ENCODE measurements at places on chromosomes 13 and 19.

- no peak for DNase-seq
Observed at GRCh38 chr19:54137699-54138488, at the start of gene CNOT3. CNOT3 (plus strand) TSS chr19:54137762; CDS start chr19:54142979, 5,217 bp downstream.

DNA sequence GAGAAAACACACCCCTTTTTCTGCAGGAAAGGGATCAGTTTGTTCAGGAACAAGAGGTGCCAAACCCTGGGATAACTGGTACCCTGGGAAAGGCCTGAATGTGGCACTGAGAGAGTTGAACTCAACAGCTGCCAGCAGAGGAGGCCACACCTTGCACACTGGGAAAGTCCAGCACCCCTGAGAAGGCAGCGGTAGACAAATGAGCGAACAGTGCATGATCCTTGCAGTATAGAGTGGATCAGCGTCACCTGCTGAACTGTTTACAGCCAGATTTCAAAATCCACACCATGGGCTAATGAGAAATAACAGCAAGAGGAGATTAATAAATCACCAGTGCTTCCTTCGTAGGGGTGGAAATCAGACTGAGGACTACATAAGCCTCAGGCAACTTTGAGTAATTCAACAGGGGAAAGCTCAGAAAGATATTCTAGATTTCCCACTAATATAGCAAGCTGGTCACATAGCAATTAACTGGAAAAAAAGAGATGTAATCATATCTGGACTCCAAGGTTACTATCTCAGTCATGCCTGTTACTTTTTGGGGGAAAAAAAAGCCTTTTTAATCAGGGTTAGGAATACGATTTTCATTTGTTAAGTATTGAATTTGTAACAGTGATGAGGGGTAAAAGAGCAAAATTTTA, 52.0 kb downstream of the DCT start:
- DNase-seq = no peak

DNA sequence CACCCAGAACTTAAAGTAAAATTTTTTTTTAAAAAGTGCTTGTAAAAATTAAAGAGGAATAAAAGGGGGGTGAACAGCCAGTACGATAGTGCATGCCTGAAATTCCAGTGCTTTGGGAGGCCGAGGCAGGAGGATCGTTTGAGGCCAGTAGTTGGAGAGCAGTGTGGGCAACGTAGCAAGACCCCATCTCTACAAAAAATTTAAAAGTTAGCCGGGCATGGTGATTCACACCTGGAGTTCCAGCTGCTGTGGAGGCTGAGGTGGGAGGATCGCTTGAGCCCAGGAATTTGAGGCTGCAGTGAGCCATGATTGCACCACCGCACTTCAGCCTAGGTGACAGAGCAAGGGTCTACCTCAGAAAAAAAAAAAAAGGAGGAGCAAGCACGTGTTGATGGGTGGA, 7.8 kb downstream of the ADAMTSL5 start:
- no peak for DNase-seq

DNA sequence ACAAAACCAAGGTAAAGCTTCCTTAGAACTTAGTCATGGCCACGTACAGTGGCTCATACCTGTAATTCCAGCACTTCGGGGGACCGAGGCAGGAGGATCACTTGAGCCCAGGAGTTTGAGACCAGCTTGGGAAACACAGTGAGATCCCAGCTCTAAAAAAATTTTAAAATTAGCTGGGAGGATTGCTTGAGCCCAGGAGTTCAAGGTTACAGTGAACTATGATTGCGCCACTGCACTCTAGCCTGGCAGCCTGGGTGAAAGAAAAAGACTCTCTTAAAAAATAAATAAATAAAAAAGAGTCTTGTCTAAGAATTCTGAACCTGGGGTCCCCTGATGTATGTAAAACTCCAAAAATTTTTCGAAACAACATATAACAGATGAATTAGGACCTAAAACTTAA, 34.9 kb downstream of the N4BP2L2 start:
- no peak for DNase-seq

DNA sequence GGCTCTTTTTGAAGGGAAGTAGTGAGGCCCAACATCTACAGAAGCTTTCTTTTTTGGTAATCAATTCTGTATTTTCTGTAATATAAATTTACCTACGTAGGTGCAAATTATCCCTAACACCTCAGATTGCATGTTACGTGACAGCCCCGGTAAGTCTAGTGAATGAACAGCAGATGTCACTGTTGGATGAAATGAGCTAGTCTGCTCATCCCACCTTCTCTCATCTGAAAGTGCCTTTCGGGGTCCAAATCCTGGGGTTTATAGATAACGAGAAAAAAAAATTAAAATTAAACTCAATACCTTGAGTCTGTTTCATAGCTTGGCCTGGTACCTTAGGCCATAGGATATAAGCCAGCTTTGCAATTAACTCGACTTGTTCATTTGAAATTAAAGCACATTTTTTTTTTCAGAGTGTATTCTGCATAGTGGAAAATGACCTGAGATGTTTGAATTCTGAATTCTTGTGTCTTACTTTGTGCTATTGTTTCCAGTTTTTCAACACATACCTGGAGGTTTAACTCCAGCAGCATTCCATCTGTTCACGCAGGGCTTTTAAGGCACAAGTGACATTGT, 548.2 kb downstream of the GPC5 start:
- no peak for DNase-seq

GRCh38 chr19:11227195-11227886, 12.1 kb upstream of the ANGPTL8 start:
- DNase-seq = no peak

GRCh38 chr19:55468054-55468393, 3.5 kb upstream of the C19orf85 start:
- DNase-seq = no peak

DNA sequence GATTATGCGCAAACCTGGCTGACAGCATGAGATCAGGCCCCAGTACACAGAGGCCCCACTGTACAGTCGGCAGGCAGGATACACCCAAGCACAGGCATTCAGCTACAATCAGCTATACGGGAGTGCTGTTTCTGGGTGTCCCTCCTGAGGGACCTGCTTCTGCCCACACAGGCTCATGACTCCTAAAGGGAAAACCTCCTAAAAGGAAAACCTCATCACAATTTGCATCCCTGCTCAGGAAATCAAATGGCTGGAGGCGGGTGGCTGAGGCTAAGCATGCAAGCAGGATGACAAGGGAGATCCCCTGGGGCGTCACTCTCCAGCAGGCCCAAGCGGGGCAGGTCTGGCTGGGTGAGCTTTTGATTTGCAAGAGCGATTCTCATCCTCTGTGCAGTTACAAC, 99.8 kb downstream of the CRYL1 start:
- DNase-seq = no peak

GRCh38 chr19:57675881-57676280, 5.9 kb upstream of the ZNF551 start:
- no peak for DNase-seq

DNA sequence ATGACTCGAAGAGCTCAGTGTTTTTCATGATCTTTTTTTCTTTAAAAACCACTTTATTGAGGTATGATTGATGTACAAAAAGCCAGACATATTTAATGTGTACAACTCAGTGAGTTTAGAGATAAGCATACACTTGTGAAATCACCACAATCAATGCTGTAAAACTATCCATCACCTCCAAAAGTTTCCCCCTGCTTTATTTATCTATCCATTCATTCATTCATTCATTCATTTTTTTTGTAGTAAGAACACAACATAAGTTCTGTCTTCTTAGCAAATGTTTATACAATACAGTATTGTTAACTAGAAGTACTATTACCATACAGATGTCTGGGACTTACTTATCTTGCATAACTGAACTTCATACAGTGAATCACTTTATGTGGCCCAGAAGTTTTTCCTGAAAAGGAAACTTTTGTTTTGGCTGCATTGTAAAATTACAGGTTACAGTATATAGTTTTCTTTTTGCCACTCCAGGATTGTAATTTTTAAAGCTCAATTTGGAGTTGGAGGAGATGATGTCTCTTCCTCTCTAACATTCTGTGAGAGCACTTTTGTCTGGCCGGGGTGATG, 6.7 kb downstream of the RAP2A start:
- no peak for DNase-seq

DNA sequence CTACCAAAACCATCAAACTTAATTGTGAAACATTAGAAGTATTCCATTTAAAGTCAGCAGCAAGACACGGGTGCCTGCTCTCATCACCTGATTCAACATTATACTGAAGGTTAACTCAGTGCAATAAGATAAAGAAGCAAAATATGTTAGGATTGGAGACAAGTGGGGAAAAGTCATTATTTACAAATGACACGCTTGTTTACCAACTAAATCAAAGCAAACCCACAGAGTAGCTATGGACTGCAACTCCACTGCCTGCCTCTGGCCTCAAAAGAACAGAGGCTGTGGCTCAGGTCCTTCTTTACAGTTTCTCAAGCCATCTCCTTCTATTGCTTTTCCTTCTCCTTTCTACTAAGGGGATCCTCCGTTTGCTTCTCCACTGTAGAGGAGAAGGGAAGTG, 21.0 kb upstream of the ATP12A start:
- DNase-seq = no peak

DNA sequence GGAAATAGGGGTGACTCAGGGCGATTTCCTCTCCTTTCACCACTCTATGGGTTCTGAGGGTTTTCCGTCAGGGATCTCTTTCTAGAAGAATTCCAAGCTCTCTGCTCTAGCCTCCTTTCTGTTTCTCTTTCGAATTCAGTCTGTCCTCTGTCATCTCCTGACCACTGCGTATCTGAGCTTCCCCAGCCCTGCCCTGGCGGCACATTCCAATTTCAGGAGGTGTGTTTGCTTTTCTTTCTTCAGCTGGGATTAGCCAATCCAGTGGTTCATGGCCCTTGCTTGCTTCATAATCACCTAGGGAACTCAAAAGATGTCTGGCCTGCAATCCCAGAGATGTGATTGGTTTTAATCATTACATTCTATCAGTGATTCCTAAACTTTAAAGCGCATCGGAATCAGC, 9.4 kb downstream of the IFNL2 start:
- DNase-seq = no peak

DNA sequence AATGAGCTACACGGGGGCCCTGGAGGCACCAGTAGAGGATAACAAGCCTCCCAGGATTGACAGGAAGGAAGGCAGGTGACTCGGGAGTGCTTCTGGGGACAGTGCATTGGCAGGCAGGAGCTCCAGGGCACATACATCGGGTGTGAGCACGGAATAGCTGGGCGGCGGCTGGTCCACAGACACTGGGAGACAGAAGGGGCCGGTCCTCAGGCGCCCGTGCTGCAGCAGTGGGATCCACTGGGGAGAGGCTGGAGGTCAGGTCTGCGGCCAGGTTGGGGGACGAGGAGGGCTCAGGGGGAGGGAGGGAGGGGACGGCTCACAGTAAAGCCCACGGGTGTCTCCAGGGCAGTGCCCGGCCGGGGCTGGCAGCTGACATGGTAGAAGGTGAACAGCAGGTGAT, 2.1 kb upstream of the ANGPTL8 start:
- no peak for DNase-seq

DNA sequence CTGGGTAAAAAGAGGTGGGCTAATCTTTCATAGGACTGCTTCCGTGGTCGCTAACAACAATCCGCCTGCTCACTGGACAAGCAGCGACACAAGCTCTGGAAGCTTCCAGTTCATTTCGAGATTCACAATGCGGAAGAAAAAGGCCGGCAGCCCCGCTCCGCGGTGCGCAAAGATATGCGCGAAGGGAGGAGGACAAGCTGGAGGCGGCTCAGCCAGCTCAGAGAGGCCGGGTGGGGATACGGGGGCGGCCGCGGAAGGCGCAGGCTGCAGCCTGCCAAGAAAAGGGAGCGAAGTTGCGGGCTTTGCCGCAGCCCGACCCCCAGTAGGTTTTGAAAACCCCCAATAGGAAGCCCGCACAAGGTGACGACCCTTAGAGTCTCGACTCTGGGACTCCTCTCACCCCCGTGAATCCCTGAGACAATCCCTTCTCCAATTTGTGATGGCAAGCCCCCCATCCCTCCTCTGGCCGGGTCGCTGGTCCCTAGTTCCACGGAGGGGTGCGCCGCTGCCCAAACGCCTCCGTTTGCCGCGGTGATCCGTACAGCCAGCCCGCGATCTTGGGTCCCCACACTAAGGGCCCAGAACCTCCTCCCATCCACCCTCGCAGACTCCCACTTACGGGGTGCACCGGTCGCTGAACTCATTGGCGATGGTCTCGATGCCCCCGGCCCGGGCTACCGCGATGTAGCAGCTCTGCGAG, 697 bp downstream of the HSPH1 start:
- peak; percentile 21 for DNase-seq

- no peak for DNase-seq
Observed at GRCh38 chr13:82739881-82740280, 1142.4 kb downstream of the SLITRK1 start.

DNA sequence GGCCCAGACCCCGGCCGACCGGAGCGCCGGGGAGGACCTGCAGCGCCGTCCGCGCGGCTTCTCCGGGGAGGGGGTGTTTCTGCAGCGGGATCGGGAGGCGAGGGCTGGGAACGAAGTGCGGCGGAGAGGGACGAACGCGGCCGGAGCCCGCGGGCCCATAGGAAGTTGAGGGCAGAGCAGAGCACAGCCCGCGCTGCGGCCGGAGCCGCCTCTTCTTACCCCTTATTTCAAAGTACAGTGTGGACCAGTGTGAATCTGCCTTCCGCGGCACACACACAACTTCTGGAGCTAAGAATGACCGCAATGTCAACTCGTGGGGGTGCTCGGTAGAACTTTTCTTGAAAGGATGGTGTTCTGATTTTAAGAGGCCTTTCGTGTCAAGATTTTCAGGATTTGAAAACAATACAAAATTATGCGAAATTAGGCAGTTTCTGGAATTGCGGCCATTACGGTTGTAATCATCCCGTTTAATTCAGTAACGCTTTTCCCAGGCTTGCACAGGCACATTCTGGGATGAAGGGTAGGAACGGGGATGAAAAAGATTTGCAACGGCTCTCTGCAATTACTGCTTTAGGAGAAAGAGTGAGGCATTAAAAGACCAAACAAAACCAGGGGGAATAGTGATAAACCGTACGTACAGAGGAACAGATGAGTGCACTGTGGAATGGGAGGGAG, 821 bp downstream of the TDRD3 start:
- peak; percentile 8 for DNase-seq

- DNase-seq = no peak
Observed at GRCh38 chr13:92781965-92782690, 444.5 kb upstream of the GPC6 start.

GRCh38 chr13:81133066-81133465, 792.1 kb upstream of the SPRY2 start:
- no peak for DNase-seq

- DNase-seq = no peak
Observed at GRCh38 chr19:13615890-13616289, 109.6 kb upstream of the CACNA1A start.

DNA sequence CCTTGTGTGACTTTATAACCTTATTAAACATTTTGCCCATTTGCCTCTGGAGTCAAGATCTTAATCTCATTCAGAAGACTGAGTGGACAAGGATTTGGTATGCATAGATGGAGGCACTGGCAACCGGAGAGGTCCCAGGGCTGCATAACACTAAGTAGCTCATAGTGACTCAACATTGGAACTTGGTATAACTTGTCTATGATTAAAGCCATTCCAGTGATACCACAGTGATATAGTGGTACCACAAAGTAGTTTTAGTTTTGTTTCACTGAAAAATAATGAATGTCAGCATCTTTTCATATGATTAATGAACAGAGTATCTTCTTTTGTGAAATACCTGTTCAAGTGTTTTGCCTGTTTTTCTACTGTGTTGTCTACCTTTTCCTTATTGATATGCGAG, 26.4 kb downstream of the CDK8 start:
- no peak for DNase-seq

All from stimulated activated CD8-positive, alpha-beta memory T cell treated with anti-CD3 and anti-CD28 coated beads, Interleukin-7, amount 100 ng/mL, for 1 hour (primary cell).